ENCODE measurements at places on chromosomes 12 and 14.

GRCh38 chr14:73250781-73251500 is 13.6 kb downstream of the PAPLN start:
- DNase-seq, result no peak

DNA sequence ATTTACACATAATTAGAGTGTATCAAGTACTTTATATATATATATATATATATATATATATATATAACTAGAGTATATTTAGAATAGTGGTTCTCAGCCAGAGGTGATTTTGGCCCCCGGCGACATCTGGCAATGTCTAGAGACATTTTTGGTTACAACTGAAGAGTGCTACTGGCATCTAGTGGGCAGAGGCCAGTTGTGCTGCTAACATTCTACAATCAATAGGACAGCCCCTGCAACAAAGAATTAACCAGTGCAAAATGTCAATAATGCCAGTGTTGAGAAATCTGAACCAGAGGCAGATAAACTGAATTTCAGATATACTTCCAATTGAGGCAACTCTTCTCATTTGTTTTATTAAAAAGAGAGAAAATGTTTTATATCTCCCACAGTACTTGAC is 8.9 kb downstream of the GTF2A1 start:
- no peak for DNase-seq

- DNase-seq, result no peak
Observed at GRCh38 chr12:33587784-33588712, 148.4 kb upstream of the SYT10 start.

DNA sequence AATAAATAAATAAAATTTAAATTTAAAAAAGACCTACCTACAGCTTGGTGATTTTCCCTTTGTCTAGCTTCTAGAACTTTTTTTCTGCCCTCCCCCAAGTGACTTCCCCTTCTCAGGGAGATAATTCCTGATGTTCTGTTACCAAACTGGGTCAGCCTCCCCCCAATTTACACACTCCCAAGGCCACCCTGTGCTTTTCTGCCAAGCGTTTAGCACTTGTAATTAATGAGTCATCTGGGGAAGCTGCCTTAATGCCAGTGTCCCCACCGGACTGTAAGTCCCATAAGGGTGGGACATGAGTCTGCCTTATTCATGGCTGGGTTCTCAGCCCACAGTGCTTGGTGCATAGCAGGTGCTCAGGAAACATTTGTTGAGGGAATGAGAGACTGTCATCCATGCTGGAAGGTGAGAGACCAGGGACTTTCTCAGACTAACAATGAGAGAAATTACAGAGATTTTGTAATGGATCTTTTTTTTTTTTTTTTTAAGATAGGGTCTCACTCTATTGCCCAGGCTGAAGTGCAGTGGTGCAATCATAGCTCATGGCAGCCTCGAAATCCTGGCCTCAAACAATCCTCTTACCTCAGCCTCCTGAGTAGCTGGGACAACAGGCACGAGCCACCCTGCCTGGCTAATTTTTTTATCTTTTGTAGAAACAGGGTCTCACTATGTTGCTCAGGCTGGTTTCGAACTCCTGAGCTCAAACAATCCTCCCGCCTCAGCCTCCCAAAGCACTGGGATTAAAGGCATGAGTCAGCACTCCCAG is 106.8 kb downstream of the PHETA1 start:
- DNase-seq, result no peak

DNA sequence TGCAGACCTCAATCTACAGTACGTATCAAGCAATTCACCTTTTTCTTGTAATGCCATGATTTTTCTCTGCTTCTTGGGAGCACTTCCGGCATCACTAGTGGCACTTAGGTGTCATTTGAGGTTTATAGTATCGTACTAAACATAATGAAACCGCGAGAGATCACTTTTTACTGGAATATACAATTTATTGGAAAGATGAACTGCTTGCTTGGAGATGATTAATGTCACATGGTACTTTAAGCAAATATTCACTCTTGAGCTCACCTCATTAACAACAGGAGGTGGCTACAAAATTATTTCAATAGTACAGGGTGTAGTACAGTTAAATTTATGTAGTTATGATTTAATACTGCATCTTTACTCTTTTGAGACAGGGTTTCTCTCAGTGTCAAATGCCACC is 11.5 kb downstream of the FUT8 start:
- DNase-seq, result no peak

GRCh38 chr12:67751381-67751928 is 102.9 kb downstream of the DYRK2 start:
- DNase-seq, result no peak

DNA sequence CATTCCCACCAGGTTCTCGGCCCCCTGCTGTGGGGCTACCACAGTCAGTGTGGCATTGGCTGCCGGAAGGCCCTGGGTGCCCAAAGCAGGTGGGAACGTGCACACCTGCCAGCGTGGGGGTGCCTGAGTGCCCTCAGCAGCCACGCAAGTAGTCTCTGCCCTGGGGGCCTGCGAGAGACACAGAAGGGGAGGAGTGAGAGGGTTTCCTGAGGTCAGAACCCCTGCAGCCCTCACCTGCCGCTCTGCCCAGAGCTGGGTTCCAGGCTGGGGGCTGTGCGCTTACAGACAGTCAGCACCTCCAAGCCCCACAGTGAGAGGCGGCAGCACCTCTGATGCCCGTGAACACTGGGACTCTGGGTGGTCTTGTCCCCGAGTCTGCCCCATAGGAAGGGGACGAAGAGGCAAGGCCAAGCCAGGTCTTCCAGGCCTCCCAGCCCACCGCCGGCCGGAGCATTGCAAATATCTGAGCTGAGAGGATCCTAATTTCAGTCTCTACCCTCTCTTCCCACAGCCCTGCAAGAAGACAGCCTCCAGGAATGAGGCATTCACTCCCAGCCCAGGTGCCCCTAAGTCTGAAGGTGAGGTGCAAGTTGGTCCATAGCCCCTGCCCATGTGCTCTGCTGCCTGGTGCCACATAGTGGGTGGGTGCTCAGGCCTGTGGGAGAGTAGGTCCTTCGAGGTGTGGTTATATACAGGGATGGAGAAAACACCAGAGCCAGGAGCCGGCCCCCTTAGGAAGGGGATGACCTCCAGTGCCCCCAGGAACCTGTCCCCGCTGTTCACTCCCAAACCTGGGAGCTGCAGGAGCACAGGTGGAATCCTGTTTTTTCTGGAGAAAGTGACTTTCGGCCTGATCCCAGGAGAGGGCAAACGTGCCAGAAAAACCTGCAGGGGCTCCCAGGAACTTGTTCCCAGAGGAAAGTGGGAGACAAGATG is 291.1 kb upstream of the RTL1 start:
- DNase-seq, result no peak

DNA sequence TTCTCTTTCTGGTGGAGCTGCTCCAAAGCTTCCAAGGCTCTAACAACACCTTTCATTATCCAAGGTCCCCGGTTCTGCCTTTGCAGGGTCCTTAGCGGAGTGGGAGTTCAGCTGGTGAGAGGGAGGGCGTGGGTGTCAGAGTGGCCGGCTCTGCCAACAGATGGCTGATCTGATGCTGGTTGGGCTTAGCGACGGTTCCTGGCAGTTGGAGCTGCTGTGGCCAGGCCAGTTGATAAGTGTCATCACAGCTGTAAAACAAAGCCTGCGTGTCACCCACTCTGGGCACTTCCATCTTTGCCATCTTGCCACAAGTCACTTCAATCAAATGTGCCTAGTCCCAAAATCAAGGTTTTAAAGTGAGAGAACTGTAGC is 36.3 kb downstream of the RIN3 start:
- DNase-seq, result no peak

DNA sequence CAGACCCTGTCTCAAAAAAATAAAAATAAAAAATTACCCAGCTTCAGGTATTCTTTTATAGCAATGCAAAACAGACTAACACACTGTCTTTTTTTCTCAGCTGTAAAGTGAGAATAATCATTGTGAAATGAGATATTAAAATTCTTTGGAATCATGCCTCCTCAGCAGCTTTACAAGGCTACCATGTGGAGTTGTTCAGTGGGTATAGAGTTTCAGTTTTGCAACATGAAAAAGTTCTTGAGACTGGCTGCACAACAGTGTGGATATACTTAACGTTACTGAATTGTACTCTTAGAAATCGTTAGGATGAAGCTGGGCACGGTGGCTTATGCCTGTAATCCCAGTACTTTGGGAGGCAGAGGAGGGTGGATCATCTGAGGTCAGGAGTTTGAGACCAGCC is 15.7 kb upstream of the MAPKAPK5 start:
- DNase-seq, result no peak

DNA sequence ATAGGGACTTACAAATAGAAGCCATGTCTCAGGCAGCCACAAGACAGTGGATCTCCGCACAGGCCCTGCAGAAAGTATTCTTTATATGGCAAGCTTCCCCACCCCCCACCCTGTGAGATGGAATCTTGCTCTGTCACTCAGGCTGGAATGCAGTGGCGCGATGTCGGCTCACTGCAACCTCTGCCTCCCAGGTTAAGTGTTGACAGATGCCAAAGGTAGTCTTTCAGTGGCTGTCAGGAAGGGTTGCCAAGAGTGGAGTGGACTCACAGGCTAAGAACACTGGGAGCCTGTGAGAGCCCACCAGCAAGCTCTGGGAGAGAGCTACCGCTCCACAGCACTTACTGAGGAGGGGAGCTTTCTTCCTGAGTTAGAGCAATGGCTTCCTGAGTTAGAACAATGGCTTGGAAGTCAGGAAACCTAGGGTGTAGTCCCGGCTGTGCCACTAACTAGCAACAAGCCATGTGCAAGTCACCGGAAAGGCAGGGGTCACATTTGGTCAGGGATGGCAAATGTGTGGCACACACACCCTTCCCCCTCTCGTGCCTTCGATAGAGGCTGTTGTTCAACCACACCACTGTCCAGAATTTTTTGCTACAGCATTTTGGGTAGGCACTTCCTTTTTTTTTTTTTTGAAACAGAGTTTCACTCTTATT is 2.6 kb downstream of the RNASE1 start:
- no peak for DNase-seq

GRCh38 chr12:45458854-45459807 is 243.2 kb downstream of the ANO6 start:
- DNase-seq, result no peak

GRCh38 chr12:116244001-116244400 is 33.5 kb downstream of the MED13L start:
- no peak for DNase-seq

DNA sequence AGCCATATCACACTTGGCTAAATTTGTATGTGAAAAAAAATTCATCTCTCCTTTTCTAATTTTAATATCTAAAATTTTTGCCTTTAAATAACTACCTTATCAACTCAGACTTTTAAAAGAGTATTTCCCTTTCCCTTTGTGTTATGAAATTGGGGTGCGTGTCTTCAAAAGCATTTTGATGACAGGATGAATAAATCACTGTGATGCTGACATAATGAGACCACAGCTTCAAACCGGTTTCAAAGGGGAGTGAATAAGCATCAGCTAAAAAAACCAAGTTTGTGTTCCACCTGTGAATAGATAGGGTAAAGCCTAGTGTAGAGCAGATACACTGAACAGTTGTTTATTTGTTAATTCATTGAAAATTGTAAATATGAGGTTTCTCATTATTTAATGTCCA is 85.0 kb downstream of the LGR5 start:
- no peak for DNase-seq
